ENCODE measurements at places on chromosomes 5 and 9.

GRCh38 chr9:86948074-86948929 is 996 bp upstream of the GAS1 start:
- peak; percentile 53 for DNase-seq

DNA sequence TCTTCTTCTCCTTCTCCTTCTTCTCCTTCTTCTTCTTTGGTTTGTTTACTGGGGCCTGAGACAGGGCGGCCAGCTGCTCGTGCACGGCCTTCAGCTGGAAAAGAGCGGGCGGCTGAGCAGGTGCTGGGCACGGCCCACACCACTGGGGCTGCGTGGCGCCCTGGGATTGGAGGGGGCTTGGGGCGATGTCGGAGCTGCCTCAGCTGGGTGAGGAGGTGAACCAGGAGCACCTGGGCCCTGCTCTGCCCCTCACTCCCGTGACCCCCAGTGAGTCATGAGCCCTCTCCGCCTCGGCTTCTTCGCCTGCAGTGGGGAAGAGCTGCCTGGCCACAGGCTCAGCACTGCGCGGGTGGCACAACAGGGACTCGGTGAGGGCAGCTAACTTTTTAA is 14.9 kb downstream of the BRD3OS start:
- no peak for DNase-seq

- no peak for DNase-seq
These were observed 11.1 kb downstream of the TTC39B start for GRCh38 chr9:15295761-15296405.

GRCh38 chr9:118473521-118473920 is 769.3 kb downstream of the TLR4 start:
- no peak for DNase-seq

DNA sequence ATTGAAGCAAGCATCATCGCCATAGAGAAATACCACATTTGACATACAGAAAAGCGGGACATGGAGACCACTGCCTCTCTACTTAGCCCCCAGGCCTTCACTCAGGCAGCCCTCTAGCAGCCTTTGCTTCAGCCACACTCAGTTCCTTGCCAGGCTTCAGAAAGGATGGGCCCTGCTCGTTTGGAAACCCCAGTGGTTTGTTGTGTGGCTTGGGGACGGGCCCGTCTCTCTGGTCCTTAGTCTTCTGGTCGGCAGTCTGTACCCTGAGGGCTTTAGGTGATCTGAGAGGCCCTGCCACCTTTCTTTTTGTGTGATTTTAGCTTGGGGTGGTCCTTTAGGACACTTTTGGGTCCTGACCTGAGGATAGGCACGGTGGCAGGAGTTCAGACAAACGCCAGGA is 21.1 kb upstream of the ARSI start:
- DNase-seq: no peak

GRCh38 chr5:14341571-14342230 is 198.6 kb downstream of the TRIO start:
- DNase-seq: no peak

GRCh38 chr9:137213160-137214060 is 7.9 kb downstream of the NDOR1 start:
- DNase-seq: no peak

DNA sequence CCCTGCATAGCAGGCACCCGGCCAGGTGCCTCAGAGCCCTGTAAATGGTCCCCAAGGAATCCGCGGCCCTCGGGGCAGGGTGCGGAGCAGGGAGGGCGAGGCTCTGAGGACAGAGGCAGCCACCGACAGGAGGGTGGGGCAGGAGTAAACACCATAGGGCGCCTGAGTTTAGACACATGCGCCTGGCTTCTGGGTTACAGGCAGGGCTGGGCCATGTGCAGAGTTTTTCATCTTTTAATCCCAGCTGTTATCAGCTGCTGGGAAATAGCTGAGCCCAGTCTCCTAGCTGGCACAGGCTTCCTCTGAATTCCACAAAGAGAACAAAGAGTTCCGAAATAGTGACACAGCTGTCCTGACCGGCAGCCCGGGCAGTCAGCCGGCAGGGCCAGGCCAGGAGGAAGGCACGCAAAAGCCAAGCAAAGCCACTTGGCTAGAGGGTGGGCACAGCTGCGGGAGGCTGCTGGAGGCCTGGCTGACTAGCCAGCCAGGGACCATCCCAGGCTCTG is 98.9 kb upstream of the PHYKPL start:
- DNase-seq: no peak

DNA sequence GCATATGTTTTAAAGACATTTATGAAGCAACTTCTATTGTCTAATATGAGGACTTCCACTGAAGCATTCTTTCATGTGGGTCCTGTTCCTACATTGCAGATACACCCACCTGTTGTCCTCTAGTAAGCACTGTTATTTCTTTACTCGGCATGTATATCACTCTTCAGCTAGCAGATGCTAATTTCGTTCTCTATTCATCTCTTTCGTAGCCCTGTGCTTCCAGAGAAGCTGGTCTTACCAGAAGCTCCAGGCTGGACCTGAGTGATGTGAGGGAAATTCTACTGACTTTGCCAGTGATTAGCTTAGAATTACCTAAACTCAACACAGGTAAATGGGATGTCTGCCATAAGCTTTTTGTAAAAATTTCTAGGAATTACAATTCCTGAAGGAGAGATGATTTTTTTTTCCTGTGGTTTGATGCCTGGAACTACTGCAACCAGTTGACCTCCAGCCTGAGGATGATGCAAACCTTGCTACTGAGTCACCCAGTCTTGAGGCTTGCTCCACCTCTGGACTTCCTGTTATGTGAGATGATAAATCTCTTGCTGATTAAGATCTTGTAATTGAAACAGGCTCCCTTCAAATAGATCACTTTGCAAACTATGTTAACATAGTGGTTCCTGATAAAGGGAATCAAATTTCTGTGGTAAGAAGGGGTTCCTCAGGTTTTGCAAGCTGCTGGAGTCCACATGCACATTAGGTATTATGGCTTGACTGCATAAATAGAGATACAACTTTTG is 52.2 kb upstream of the SPINK5 start:
- DNase-seq: no peak

- DNase-seq: no peak
These were observed 83.8 kb upstream of the FSTL4 start for GRCh38 chr5:133696006-133696584.

- DNase-seq: no peak
These were observed 329.9 kb upstream of the ITGA1 start for GRCh38 chr5:52457810-52458209.

- DNase-seq: no peak
These were observed 183.1 kb downstream of the NMUR2 start for GRCh38 chr5:152221721-152222629.

DNA sequence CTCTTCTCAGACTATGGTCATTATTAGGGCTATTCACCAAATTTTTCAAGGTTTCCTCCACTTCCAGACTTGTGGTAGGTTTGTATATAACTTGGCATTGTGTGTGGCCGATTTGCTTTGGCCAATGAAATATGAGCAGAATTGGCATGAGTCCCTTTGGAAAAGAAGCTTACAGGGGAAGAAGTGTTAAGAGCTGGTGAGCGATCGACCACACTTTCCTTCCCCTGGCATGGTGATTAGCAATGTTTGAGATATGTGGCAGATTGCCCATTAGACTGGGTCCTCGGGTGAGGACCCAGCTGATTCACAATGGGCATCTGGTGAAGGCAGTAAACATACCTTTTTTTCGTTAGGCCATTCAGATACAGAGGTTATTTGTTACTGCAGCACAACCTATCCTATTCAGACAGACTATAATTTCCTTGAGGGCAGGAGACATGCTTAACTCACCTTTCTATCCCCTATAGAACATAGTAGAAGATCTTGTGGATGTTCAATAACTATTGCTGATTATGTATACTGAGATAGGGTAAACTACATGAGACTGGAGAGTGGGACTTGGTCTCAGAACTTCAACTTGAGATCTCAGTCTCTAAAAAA is 62.8 kb upstream of the KLF9 start:
- no peak for DNase-seq

- DNase-seq: no peak
These were observed 217.0 kb downstream of the PCSK5 start for GRCh38 chr9:76107482-76107881.

- no peak for DNase-seq
These were observed 130.6 kb upstream of the EPB41L4A start for GRCh38 chr5:112549605-112550166.

DNA sequence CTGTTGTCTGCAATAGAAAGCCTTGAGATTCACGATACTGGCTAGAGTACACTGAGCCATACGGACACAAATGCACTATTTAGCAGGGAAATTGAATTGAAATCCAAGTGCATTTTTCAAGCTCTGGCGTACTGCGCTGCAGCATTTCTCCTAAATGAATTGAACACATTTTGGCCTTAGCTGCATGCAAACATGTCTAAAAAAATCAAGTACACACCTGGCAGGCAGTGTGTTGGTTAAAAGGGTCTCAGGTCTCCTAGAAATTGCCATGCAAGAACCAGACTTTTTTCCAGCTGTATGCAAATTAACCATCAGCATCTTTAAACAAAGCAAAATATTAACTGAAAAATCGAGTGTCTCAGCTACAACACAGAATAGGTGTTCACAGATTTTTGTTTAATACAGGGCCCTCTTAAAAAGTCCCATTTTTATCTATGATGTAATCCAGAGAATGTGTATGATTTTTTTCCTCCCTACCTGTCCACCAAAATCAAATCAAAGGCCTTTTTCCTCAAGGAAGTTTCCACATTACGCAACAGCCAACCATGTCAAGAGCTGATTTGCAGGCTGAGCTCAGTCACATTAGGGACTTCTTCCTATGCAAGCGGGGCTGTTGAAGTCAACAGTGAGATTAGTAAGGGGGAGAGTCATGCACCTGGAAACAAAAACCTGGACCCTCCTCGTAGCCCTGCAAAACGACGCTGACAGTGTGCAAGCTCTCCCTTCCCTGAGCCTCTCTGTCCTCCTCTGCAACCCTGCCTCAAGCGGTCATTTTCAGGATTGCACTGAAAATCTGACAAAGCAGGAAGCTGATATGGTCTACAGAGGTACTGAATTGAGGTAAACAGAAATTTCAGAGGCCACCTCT is 14.1 kb upstream of the SFXN1 start:
- peak; percentile 25 for DNase-seq

DNA sequence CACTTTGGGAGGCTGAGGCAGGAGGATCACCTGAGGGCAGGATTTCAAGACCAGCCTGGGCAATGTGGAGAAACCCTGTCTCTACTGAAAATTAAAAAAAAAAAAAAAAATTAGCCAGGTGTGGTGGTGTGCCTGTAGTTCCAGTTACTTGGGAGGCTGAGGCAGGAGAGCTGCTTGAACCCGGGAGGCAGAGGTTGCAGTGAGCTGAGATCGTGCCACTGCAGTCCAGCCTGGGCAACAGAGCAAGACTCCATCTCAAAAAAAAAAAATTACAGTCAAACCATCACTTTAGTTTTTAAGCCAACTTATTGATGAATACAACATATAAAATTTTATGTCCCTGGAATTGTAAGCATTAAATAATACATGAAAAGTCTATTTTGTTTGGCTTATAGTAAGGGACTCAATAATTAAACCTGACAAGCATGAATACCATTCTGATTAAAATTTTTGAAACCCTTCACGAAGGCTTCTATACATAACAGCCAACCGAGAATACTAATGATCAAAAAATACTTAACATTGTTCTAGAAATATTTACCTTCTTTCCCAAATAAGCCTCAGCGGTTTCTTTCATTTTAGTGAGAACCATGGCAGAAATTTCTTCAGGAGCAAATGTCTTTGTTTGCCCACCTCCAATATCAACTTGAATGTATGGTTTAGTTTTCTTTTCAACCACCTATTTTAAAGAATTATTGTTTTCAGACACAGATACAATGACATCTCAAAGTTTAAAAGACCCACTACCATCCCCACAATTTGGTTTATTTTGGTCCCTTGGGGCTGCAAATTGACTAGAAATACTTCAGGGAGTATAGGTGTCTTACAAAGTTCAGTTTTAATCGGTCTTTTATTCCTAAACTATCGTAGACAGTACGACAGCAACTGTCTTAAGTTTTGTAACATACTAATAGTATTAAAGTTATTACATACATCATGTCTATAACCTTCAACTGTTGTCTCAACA is 1.2 kb downstream of the HSPA5 start:
- DNase-seq: no peak

DNA sequence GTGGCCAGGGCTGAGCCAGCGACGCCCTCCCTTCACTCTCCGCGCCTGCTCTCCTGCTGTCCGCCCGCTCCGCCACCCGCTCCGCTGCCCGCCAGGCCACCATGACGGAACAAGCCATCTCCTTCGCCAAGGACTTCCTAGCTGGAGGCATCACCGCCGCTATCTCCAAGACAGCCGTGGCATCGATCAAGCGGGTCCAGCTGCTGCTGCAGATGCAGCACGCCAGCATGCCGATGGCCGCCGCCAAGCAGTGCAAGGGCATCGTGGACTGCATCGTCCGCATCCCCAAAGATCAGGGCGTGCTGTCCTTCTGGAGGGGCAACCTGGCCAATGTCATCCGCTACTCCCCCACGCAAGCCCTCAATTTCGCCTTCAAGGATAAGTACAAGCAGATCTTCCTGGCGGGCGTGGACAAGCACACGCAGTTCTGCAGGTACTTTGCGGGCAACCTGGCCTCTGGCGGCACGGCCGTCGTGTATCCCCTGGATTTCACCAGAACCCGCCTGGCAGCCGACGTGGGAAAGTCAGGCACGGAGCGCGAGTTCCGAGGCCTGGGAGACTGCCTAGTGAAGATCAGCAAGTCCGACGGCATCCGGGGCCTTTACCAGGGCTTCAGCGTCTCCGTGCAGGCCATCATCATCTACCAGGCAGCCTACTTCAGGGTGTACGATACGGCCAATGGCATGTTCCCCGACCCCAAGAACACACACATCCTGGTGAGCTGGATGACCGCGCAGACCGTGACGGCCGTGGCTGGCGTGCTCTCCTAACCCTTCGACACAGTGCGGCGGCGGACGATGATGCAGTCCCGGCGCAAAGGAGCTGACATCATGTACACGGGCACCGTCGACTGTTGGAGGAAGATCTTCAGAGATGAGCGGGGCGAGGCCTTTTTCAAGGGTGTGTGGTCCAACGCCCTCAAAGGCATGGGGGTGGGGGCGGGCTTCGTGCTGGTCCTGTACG is 1130.4 kb upstream of the ACO1 start:
- no peak for DNase-seq

DNA sequence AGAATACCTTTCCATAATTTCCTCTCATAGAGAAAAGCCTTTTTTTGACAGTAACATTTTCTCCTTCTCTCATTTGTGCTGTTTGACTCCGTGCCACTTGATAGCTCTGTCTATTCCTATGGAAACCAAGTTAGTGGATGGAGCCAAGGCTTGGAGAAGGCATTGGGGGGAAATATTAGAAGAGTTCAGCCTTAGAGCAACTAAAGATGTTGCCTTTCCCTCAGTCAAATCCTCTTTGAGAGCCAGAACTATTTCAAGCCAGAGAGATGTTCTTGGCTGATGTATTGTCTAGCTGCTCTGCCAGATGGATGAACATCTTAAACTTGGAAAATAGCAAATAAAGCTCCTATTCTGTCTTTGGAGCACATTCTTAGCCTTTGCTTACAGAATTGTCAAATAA is 112.4 kb downstream of the INVS start:
- no peak for DNase-seq
